Ovary (tissue), 10 donors: ENCODE measurements at places on chromosomes 5 and 9. TPM values are rescaled to one million over a fixed set of nuclear protein-coding genes. Genes with fewer than 3 reads are reported as not detected.
A peak's percentile ranks its signal among the peaks of the same experiment; 100 is the strongest.

- DNase-seq: no peak
These were observed 2.6 kb upstream of the ALAD start for GRCh38 chr9:113403646-113404045.

DNA sequence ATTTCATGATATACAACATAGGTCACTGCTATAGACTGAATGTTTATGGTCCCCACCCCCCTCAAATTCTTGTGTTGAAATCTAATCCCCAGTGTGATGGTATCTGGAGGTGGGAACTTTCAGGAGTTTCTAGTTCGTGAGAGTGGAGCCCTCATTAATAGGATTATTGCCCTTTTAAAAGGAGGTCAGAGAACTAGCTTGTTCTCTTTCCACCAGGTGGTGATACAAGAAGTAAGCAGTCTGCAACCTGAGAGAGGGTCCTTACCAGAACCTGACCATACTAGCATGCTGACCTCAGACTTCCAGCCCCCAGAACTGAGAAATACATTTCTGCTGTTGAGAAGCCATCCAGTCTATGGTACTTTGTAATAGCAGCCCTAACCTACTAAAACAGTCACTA is 33.3 kb downstream of the TMEM161B start:
- DNase-seq: no peak

DNA sequence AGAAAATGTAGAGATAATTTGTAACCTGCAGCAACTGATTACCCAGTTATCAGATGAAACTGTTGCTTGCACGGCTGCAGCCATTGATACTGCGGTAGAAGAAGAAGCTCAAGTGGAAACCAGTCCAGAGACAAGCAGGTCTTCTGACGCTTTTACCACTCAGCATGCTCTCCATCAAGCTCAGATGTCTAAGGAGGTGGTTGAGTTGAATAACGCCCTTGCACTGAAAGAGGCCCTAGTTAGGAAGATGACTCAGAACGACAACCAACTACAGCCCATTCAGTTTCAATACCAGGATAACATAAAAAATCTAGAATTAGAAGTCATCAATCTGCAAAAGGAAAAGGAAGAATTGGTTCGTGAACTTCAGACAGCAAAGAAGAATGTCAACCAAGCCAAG is 1.7 kb downstream of the KIF4B start:
- DNase-seq: no peak

- no peak for DNase-seq
These were observed 539.4 kb downstream of the CDH9 start for GRCh38 chr5:26498972-26499371.

PTGES2 gene
- 50.8 TPM for total RNA-seq

- DNase-seq: no peak
These were observed 31.2 kb downstream of the ARL15 start for GRCh38 chr5:54278979-54279717.

CDC25C gene
- not detected for total RNA-seq

GRCh38 chr5:149406203-149406978 is 27.3 kb upstream of the IL17B start:
- DNase-seq: peak; percentile 94
